ENCODE measurements at places on chromosomes 1 and 21.

DNA sequence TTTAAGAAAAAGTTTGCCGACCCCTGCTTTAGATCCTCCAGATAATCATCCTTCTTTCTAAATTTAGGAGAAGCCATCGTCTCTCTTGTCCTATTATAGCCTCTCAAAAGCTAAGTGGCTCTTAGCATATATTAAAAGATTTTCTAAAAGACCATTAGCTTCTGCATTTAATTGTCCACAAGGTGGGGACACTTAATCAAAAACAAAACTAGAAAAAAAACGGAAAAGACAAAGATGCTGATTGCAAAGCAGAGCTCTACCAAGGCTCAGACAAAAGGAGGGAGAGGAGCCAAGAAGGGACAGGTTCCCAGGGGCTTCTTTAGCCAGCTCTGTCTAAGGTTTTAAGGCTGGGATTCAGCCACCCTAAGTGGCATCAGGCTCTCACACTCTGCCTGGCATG, 128.3 kb upstream of the HMGB4 start:
- DNase-seq, result no peak

DNA sequence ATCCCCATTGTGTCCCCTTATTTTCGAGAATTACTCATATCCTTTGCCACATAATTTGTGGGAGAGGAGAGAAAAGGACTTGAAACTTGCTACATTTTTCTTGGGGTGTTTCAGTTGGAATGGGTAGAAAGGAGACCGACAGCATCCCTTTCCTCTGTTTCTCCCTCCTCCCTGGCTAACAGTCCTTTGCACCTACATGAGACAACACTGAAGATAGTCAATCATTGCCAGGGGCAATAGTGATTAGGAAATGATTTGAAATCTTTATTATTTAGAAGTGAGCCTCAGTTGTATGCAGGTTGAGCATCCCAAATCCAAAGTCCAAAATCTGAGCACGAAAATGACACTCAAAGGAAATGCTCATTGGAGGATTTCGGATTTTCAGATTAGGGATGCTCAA, 7.8 kb upstream of the TARS2 start:
- DNase-seq, result no peak

GRCh38 chr1:244449936-244450508, 1.7 kb downstream of the ADSS2 start:
- no peak for DNase-seq

- no peak for DNase-seq
Observed at GRCh38 chr21:36914244-36915013, 52.0 kb downstream of the HLCS start.

DNA sequence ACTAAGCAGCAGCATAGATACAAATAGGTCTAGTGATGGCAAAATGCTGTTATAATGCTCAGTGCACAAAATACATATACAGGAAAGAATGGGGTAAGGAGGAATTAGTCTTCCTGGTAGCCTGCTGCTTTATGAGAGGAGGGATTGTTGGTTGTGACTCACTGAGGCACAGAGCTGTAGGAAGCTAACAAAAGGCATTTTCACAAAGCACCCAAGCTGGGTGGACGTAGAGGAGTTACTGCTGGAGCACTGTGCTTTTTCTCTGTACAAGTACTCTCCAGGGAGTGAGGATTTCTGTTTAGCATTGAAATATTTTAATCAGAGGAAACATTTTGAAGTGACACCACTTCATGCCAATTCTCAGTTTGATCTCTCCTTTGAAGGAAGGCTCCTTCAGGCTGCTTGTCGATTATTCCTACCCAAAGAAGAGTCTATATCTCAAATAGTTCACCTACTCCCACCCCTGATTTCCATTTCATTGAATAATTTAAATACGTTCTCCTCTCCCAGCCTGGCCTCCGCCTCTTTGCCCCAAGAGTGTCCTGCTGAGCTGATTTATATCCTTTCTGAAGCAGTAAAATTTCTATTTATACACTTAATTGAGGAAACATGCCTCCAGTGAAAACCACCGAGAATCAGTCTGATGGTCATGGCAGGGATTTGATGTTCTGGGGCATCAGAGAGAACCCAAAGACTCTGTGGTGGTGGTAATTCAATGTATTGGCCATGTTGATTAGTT, 271.9 kb downstream of the HHAT start:
- DNase-seq, result no peak

GRCh38 chr1:204331847-204332487, 27.8 kb downstream of the PLEKHA6 start:
- no peak for DNase-seq

DNA sequence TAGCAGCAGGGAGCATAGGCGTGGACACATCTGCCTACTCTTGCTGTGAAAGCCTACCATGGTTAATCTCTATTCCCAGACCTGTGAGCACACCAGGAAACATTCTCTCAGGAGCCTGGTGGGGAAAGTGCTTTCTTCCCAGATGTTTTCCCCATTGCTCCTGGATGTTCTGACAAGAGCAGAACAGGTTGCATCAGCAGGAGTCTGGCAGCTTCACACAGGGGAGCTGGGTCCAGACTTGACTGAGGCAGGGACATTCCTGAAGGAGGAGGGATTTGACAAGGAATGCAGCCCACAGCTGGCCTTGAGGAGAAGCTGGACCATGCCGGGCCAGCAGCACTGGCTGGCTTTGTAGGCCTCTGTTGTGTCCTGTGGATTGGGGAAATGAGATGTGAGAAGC, 21.0 kb upstream of the ARTN start:
- DNase-seq, result peak; percentile 52

DNA sequence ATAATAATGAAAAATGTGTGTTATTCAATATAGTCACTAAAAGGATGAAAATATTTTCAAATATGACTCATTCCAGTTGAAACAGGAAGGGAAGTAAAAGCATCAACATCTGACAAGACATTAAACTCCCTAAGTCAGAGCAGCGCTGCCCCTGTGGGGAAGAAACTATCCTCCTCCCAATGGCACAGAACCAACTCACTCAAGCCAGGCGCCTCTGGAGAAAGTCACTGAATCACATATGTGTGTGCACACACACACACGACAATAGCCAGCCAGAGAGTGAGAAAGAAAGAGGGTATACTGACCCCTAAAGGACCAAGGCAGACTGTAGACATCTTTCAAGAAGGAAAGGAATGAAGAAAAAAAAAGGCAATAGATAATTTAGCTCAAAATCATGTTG, 126.9 kb downstream of the SETD4 start:
- peak; percentile 54 for DNase-seq

DNA sequence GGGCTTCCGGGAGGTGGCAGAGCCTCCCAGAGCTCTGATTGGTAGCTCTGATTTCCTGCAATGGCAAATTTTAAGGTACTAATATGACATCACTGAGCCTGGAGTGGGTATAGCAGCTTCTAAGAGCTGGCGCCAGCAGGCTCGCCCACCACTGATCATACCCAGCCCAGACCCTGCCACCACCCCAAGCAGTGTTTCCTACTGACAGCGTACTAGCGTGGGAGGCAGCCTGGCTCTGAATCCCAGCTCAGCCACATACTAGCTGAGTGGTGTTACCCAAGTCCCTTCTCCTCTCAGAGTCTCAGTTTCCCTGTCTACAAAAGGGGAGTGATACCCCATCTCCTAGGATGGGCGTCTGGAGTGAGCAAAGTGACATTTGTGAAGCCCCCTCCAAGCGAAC, 13.0 kb upstream of the ALDH4A1 start:
- no peak for DNase-seq

GRCh38 chr21:38918607-38919346, 113.0 kb downstream of the ETS2 start:
- no peak for DNase-seq

DNA sequence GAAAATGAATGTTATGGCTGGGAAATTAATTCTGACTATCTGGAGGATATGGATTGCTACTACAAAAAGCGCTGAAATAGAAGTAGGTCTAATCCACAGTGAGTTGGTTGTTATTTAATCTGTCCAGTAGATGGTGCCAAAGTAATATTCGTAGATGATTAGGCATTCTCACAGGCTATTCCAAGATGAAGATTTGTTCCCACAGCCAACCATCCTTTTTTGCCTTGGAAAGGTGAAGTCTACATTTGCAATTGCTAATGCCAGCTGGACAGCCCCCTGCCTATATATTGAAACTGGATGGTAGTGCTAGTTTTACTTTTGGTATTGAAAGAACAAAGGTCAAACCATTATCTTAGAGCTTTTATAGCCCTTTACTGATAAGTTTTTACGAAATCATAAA, 43.8 kb downstream of the RBM11 start:
- DNase-seq, result no peak

- DNase-seq, result no peak
Observed at GRCh38 chr1:15578921-15579682, 5.7 kb downstream of the AGMAT start.

- DNase-seq, result no peak
Observed at GRCh38 chr1:46492269-46492853, 2.7 kb downstream of the DMBX1 start.

DNA sequence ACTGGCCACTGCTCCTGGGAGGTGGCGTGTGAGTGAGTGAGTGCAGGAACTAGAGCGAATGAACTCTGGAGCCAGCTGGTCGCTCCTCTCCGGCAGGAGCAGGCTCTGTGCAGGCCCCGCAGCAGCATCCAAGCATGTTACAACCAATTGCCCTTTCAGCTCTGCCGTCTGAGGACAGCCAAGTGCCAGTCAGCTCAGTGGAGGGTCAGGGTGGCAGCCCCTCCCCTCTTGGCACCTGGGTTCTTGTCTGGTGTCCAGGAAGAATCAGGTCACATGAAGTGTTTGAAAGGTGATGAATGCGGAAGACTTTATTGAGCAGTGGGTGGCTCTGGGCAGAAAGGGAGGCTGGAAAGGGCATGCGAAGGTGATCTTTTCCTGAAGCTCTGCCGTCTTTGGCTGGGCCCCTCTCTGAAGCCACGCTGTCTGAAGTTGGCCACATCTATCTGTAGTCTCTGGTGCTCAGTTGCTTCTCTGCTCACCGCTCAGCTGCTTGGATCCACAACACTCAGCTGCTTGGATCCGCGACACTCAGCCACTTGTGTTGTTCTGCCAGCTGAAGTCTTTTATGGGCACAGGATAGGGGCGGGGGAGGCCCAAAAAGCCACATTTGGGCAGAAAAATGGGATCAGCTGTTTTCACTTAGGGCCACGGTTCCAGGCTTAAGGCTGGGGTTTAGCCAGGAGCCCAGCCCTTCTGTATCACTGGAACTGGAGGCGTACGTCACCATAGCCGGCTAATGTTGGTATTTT, 139.8 kb downstream of the ADSS2 start:
- no peak for DNase-seq

DNA sequence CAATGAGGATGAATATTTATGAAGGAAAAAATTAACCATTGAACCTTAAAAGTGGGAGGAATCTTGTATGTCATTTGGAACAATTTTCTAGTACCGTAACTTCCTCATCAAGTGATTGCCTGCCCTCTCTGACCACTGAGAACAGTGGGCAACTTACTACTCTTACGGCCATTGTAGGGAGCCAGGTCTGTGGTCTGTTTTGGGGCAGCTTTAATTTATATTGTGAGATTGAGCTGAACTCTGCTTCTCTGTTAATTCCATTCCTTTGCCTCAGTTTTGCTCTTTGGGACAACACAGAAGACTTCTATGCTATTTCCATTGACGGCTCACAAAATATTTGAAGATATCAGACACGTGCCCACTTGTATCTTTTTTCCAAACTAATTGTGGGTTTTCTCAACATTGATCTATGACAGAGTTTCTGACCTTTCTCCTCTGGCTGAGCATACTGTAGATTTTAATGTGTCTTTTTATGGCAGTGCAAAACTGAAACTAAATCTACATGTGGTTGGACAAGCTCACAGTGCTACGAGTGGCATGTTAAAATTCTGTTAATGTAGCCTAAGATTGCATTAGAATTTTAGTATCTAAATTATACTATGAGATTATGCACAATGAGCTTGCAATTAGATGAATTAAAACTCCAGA, 27.8 kb upstream of the ZNF281 start:
- DNase-seq, result no peak

DNA sequence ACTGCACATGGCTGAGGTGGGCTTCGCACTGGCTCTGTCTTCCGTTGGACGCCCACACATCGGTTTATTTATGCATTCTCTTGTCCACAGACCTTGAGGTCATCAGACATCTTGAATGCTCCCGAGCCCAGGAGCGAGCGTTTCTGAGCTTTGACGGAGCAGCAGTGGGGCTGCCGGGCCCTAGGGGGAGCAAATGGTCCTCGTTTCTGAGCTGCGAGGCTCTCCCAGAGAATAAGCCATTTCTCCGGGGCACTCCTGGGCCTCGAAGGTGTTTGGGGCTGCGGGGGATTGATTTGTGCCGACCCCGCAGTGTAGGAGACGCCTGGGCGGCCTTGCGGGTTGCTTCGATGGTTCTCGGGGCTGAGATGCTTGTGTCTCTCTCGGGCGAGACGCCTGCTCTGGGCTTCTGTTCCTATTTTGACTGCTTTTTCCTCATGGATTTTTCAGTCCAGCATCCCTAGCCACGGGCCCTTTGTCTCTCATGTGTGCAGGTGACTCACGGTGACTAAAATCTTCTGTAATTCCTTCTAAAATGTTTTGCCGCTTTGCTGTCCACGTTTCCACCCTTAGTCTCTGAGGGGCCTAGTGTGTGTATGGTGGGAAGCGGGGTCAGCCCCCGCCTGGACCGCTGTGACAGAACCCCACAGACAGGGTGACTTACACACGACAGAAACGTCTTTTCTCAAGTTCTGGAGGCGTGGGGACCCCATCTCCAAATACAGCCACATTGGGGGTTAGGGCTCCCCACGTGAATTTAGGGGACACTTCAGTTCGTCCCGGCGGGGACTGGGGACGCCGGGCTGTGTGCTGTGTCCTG, 62.1 kb downstream of the FAAP20 start:
- DNase-seq, result peak; percentile 52

- DNase-seq, result no peak
Observed at GRCh38 chr21:14962217-14962616, 102.6 kb downstream of the NRIP1 start.

DNA sequence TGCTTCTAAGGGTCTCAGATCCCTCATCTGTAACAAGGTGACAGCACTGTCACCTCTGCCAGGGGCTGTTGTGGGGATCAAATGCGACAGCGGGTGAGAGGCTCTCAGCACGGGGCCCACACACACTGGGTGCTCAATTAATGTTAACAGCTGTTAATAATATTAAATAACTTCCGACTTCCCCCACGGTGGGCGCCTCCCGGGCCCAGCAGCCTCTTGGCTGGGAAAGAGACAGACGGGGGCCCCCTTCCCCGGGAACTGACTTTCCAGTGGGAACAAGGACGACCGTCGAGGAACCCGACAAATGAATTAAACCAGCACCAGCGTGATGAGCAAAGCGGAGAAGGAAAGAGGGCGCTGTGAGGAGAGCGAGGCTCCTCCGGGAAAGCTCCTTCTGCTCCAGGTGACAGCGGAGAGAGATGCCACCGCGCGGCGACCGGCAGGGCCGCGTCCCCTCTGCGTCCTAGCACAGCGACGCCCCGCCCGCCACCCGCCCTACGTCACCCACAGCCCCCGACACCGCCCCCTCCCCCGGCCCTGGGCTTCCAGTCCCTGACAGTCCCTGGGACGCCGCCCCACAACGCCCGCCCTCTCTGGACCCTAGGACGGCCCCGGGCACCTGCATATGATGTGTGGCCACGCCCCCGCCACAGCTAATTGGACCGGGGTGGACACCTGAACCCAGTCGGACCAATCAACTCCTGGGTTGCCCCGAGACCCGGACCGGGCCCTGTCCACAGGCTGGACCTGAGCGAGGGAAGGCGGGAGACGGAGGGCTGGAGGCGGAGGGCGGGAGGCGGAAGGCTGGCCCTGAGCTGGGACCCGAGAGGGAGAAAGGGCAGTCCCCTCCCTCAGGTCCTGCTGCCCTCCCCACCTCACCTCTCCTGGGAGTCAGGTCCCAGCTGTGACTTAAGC, 38.2 kb downstream of the MATN1 start:
- peak; percentile 71 for DNase-seq
